Upper lobe of right lung (tissue), 1 donor: ENCODE measurements at places on chromosomes 5 and 9. TPM values are rescaled to one million over a fixed set of nuclear protein-coding genes. Genes with fewer than 3 reads are reported as not detected.
A peak's percentile ranks its signal among the peaks of the same experiment; 100 is the strongest.

- no peak for DNase-seq
Observed at GRCh38 chr9:136678624-136679023, 8.6 kb downstream of the AGPAT2 start.

WDR38 gene
- not detected for total RNA-seq

DNA sequence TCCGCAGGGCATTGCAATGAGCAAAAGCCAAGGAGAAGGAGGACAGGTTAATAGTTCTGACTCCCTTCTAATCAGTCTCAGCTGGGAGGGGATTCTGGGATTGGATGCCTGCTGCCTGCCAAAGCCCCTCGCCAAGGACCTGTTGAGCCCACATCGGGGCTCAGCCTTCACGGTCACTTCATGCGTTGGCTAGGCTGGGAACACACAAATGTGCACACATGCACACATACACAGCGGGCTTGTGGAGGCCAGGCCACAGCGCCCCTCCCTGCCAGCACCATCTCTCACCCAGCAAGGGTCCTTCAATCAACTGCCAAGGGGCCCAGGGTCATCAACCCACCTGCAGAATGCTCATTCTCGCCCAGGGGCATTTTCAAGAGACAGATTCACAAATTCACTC is 113.9 kb downstream of the C5orf15 start:
- peak; percentile 42 for DNase-seq

PRSS3 gene
- not detected for total RNA-seq

DNA sequence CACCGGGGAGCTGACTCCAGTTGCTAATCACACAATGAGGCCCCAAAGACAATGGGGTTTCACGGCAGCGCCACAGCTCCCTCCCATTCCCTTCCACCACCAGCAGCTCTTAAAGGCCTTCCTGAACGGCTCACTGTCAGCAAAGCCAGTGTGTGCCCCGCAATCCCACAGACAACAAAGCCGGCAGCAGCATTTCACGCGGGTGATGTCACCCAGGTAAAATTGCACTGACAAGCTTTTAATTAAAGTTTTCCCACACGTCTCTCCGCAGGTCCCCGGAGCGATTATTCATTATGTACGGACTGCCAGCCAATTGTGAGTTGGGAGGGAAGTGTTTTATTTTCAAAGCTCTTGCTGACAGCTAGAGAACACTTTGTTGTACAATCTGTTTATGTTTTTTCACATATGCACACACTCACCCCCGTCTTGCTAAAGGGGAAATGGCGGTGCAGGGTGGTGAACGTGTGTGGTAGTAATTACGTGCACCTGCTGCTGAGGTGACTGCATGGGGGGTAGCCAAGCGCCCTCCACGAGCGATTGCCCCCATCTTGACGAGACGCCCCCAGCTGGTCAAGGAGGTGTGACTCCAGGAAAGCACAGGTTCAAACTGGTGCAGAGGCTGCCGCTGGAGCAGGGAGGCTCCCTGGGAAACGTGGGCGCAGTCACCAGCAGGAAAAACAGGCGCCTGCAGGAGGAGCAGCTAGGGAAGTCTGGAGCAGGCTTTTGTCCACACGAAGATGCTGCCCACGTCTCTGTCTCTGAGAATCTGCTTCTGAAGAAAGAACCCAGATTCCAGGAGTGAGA is 65.0 kb downstream of the IRX2 start:
- DNase-seq, result no peak

DNA sequence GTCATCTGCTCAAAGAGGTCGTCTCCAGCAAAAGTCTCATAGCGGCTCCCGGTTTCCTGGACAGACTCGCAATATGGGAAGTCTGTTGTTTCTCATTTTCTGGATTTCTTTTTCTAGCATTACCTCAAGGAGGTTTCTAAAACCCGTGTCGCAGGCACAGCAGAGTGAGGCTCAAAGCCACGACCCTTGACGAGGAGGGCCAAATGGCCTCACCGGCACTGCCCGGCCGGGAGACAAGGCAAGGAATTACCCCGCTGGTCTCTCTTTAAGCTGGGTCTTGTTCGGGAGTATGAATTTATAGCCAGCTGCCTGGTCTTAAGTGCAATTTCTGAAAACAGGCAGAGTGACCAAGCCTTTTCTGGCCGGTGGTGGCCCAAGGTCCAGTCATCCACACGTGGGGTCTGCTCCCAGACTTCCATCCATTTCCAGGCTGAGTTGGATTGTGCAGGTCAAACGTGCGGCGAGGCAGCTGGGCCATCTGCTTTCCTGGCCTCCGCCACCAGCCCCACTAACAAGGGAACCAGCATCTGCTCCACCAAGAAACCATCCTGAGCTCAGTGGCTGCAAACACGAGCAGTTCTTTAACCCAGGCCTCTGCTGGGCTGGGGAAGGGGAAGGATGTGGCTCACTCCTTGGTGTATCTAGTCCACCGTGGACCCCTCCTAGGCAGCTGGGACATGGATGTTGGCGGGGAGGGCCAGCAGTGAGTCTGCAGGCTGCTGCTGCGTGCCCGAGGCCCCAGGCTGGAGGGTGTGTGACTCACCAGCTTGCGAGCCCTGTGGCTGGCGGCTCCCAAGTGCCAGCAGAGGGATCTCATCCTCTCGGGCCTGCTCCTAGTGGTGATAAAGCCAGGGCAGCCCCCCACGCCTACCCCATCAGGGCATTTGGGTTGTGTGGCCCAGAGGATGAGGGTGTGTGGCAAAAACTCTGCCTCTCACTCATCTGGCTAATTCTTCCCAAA is 55.6 kb upstream of the COL5A1 start:
- DNase-seq, result peak; percentile 44

PCDHA11 gene
- 0.38 TPM for total RNA-seq

DNA sequence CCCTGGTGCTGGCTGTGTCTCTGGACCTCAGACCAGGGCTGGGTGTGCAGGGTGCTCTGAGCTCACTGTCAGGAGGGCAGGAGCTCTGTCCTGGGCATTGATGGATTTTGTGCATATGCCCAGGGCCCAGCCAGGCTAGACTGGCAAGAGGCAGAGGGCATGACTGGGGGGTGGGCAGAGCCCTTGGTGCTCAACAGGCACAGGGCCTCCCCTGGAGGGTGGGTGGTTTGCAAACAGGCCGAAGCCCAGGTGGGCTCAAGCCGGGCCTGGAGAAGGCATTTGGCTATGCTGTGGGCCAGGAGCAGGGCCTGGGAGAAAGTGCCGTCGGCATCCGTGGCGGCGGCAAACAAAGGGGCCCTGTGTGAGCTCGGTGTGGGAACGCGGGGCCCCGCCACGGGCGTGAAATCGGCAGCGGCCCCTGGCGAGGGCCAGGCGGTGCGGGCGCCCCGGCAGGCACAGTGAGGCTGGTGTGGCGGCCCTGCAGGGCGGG is 1.9 kb upstream of the NRARP start:
- DNase-seq, result peak; percentile 64

IL31RA gene
- total RNA-seq, result 0.14 TPM

- no peak for DNase-seq
Observed at GRCh38 chr5:145681686-145682085, 153.5 kb downstream of the PRELID2 start.

- no peak for DNase-seq
Observed at GRCh38 chr5:55533521-55534435, 986 bp downstream of the PLPP1 start.

ORM1 gene
- 5.2 TPM for total RNA-seq

- no peak for DNase-seq
Observed at GRCh38 chr9:4366591-4367330, 66.9 kb upstream of the GLIS3 start.

DNA sequence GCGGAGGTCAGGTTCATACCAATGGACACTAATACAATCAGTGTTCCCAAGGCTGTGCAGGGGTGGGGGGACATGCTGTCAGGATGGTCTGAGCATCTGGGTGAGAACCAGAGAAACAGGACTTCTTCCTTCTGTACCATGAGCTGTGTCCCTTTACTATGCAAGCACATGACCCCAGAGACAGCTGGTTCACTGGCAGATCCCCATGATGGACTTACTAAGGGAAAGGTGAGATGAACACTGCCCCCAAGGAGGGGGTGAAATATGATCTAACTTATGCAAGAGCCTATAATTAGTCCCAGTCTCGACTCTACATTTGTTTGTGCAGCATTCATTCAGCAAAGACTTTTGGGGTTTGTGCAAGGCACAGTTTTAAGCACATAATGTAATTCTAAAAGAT is 91.4 kb downstream of the LIFR start:
- DNase-seq, result no peak

GRCh38 chr5:97355775-97356174 is 172.7 kb upstream of the RIOK2 start:
- DNase-seq, result no peak

IFNK gene
- not detected for total RNA-seq

SLC25A2 gene
- 0.64 TPM for total RNA-seq
